ENCODE measurements at places on chromosomes 6 and 20.

GRCh38 chr20:52754366-52754765 is 217.8 kb upstream of the TSHZ2 start:
- no peak for DNase-seq

DNA sequence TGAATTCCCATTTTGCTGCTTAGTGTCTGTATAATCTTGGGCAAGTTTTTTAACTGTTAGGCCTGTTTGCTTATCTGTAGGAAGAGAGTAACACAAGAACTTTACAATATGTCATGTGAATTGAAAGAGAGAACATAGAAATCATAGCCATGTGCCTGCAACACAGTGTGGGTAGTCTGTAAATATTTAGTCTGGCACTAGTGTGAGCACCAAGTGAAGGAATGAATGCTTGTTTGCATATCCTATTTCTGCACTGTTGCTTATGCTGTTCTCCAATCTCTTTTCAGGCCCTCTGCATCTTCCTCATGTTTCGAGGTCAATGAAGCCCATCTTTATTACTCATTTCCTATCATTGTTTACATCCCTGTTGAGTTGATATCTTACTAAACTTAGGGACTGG is 49.2 kb downstream of the CBFA2T2 start:
- DNase-seq, result no peak

GRCh38 chr6:47419621-47420020 is 58.0 kb upstream of the CD2AP start:
- no peak for DNase-seq

DNA sequence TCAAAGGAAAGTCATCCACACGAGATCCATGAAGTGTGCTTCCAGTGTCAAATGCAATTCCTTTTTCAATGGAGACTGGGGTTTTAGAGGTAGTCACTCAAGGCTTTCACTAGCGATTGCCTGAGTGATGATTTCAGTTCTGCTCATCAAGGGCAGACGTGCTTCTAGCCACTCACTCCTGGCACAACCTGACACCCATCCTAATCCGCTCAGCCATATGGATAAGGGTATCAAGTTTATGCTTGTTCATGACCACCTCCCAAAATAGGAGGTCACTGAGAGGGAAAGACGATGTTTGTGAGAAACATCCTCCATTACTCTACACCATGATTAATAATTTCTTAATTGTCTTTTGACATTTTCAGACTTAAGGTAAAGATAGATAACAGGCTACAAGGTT is 91.3 kb upstream of the HEY2 start:
- no peak for DNase-seq

DNA sequence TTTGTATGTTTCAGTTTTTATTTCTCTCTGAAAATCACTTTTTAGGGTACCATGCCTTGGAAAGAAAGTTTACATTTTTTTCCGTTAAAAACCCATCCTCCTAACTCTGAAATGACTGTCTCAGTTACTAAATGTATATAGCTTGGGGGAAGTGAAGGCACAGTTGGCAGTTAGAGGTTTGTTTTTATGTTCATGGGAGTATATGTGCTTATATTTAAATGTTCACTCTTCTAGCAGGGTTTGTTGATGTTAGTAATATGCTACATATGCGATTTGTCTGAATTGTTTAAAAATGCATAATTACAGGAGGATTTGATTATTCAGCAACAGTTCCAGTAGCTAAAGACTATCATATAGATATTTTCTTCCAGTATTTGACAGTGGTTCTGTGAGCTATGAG is 31.1 kb downstream of the CDKAL1 start:
- no peak for DNase-seq

DNA sequence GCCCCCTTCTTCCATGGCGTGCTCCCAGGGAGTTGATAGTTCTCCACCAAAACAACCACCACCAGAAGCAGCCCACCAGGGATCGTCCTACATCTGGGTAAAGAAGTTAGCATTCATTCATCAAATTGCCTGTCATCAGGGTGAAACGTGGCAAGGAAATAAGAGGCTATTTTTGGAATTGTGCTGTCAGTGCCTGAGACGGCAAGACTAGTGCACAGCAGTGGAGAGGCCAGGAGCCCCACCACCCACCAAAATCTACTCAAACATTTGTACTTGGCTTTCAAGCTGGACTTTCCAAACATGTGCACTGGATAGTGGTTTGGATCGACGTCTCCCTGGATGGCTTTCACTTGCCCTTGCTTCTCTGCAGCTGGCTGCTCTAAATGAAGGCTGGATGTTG is 44.8 kb downstream of the TXNDC5 start:
- no peak for DNase-seq

DNA sequence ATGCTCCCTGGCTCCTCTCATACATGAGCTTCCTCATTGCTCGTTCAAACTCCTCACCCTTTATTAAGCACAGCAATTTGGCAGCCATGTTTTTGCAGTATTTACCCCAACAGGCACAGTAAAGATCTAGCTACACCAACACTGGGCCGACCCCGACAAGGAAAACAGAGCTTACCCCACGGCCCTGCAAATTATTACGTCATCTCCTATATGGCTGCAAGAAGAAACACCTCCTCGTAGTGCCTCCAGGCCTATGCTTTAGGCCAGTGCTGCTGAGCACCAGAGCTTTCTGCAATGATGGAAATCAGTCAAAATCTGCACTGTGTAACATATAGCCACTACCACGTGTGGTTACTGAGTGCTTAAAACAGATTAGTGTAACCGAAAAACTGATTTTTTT is 26.7 kb downstream of the TMC2 start:
- no peak for DNase-seq

DNA sequence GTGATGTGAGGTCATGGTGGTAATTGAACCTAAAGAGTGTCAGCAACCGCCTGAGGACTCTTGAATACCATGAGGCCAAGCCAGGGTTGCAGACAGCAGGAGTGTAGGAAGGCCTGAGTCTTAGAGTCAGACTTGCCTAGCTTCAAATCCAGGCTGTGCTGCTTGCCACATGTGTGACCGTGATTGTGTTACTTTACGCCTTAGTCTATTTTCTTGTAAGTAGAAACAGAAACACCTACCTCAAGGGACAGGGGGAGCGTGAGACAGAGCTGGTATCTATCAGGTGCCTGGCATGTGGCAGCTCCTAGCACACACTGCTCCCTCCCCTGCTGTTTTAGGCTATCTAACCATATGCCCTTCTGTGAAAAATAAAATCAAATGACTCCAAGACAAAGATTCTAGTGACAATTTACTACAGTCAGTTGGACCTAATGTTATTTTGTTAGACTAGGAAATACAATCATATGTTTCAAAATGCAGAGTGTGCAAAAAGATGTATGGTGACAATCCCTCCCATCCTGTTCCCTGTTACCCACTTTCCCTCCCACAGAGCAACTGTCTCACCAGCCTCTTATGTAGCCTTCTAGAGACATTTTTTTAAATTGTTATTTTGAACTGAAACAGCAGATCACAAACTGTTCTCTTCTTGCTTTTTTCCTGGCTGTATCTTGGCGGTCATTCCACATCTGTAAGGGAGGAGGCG is 21.7 kb downstream of the TAF8 start:
- DNase-seq, result no peak
